Fibroblast of lung (primary cell): ENCODE measurements at places on chromosomes 13 and 19.

GRCh38 chr13:29709407-29710069, 114.0 kb upstream of the SLC7A1 start:
- no peak for DNase-seq

GRCh38 chr13:42056583-42056982, 8.1 kb downstream of the DGKH start:
- no peak for DNase-seq

DNA sequence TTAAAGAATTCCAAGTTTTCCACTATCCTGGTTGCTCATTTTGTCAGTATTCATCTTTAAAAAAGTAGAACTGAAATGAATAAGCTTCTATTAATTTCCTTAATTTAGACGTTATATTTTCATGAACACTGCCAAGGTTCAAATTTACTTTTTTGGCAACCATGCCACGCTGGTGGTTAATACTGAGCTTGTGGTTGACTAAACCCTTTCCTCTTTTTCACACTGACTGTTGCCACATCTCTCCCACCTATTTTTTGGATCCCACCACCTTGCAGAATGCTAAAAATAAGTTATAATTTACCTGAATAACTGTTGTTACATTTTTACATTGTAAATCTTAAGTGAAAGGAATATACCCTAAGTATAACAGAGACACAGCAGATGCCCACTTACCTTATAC, 45.0 kb downstream of the FLT3 start:
- DNase-seq, result no peak

DNA sequence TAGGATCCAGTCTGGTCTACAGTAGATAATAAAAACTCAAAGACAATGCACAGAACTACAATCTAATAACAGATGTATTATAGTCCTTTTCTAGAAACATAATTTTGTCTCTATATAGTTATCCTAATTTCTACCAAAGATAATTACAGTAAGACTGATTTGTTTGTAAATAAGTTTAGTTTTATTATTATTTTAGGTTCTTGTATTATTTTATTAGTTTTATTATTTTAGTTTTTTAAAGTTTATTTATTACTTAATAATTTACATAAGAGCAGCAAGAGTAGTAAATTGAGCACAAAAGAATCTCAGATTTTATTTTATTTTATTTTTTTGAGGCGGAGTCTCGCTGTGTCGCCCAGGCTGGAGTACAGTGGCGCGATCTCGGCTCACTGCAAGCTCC, 22.3 kb upstream of the ZNF227 start:
- DNase-seq, result no peak

- DNase-seq, result no peak
Measured at GRCh38 chr13:43676320-43676719, 110.5 kb downstream of the ENOX1 start.

- peak; percentile 70 for DNase-seq
Measured at GRCh38 chr19:5628461-5628860, 5.6 kb downstream of the SAFB start.

DNA sequence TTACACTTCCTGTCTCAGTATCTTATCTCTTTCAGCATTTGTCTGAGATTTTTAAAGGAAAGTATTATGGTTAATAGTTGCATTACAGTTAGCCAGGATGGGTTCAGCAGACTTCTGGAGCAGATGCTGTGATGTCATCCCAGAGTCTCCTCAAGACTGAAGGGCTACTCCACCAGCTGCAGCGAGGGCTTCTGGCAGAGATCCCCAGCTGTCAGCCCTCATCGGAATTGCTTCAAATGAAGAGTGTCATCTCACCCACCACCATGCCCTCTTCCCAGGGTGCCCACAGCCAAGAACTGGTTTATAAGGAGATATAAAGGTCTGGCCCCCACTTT, 84.4 kb downstream of the FAM216B start:
- no peak for DNase-seq

DNA sequence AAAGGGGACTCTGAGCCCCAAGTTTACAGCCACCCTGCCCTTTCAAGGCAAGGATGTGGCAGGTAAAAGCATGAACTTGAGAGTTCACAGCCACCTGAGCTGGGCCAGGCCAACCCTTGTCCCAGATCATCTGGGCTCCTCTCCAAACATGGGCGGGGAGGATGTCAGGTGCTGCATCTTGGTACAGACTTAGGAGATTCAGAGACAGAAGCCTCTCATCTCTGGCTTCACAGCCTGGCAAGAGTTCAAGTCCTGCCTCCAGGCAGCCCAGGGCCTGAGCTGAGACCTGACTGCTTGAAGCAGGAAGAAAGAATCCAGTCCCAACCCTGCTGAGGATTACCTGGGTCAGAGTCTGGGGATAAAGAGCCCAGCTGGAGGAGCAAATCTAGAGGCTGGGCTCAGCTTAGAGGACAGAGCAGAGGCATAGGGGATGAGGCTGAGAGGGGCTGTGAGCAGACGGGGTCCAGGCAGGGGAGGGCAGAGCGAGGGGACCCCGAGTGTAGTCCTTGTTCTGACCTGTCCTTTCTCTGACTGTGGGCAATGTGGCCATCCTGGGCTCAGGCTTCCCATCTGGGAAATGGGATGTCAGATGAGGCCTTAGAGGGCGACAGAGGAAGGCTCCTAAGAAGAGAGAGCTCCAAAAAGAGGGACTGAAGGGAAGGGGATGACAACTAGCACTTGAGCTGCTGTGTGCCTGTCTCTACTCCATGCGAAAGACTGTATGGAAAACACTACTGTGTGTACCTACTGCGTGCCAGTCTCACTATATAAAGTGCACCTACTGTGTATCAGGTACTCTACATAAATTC, 6.6 kb upstream of the OR10H5 start:
- DNase-seq, result no peak

DNA sequence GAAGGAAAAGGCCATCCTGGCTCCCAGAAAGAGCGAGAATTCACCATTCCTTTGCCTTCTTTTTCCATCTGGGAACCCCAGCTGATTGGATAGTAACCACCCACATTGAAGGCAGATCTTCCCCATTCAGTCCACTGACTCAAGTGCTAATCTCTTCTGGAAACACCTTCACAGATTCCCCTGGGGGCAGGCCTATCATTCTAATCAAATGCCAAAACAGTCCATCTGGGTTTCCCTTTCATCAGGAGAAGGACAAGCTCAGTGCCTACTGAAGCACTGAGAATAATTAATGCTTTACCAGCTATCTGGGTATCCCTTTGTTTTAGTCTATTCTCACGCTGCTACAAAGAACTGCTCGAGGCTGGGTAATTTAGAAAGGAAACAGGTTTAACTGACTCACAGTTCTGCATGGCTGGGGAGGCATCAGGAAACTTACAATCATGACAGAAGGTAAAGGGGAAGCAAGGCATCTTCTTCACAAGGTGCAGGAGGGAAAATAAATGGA, 293.2 kb downstream of the ENOX1 start:
- no peak for DNase-seq

DNA sequence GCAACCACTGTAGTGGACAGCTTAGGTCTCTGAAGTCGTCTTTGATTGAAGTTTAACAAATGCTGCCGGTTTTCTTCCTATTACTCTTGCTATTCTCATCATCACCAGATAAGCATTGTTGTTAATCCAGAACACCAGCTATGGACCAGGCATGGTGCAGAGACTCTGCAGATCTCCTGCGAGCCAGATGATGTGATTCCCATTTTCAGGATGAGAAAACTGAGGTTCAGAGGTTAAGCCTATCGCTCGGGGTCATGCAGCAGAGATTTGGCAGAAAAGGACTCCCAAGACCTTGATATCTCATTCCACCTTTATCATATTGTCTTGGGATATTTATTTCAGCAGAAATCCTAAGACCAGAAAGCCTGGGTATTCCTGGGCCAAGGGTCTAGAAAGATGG, 16.5 kb upstream of the CABP5 start:
- no peak for DNase-seq

DNA sequence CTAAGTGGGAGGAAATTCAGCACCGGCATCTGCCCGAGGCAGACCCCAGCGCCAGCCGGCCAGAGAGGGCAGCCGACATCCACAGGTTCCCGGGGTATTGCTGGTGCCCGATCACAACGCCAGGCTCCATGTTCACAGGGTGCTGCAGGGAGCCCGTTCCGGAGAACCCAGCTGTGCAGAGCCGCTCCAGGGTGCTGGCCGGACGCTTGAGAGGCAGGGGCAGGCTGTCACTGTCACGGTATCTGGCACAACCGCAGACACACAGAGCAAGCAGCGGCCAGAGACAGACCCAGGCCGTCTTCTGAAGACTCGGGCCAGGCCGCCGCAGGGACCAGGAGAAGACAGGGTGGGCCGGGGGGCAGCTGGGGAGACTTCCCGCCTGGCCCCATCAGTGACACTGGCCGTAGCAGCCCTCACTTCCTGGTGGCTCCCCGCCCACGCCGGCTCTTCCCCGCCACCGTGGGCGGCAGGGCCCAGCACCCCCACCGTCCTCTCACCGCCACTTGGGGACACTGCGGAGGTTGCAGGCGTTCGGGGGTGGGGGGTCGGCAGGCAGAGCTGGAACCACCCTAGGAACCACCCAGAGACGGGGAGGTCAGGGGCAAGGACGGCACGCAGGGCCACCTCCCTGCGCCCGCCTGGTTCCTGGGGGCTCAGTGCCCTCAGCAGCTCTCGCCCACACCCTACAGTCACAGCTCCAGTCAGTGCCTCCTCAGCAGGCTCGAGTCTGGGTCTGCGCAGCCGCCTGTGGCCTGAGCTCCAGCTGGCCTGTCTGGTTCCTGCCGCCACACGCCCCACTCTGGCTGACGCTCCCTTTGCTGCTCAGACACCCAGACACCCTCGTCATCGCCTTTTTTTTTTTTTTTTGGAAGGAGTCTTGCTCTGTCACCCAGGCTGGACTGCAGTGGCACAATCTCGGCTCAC, 3.8 kb downstream of the RNF126 start:
- peak; percentile 67 for DNase-seq

GRCh38 chr19:48127561-48127960, 16.9 kb upstream of the PLA2G4C start:
- DNase-seq, result no peak

GRCh38 chr13:111006506-111007031, 91.7 kb upstream of the ANKRD10 start:
- peak; percentile 94 for DNase-seq

- DNase-seq, result peak; percentile 76
Measured at GRCh38 chr13:110331362-110331761, 24.3 kb downstream of the COL4A2 start.

GRCh38 chr13:80361298-80361697, 20.4 kb upstream of the SPRY2 start:
- no peak for DNase-seq

DNA sequence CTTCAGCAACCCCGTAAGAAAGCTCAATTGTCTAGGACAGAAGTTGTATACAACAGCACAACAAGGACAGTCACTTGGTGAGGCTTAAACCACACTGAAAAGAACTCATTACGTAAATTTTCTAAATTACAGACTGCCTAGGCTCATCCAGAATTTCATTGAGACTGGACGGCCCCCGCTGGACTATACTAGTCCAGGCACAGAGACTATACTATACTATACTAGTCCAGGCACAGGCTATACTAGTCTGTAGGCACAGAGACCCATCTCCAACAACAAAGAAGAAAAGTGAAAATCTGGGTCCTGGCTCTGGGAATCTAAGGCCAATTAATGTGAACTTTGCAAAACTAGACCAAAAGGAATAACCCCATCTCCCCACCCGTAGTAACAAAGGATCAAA, 700 bp downstream of the ZNF816 start:
- DNase-seq, result no peak

GRCh38 chr19:19447536-19448237, 42.2 kb downstream of the GATAD2A start:
- DNase-seq, result no peak

- no peak for DNase-seq
Measured at GRCh38 chr13:29800687-29801086, 49.7 kb downstream of the UBL3 start.

DNA sequence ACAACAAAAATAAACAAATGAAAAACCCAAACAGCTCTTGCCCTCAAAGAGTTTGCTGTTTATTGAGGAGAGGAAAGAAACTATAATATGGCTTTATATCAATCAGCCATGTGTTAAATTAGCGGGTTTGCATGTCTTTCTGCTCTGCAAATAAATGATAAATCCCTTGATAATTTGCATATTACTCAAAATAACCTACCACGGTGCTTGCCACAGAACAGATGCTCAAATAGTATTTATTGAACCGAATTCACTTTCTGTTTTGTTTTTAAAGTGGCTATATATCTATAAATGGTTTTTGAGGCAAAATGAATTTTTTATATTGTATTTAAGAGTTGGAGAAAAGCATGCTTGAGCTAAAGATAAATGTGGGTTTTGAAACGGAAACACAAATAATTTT, 428.1 kb downstream of the ITGBL1 start:
- DNase-seq, result no peak

DNA sequence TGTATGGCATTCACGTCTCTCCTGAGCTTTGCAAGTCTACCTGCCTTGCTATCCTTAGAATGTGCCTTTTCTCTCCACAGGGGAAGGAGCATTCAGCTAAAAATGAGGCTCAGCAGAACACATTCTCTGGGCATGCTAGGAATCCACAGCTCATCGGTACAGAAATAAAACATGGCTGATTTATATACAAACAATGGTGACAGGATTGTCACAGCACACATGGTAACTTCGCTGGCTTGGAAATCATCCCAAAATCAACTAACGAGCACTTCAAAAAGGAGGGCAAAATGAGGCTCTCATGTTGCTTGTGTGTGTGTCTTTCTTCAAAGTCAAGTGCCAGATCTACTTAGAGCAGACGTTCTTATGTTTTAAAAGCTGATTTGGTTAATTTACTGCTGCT, 373.0 kb downstream of the FGF14 start:
- no peak for DNase-seq

GRCh38 chr13:104288496-104288895, 1222.3 kb upstream of the SLC10A2 start:
- no peak for DNase-seq

GRCh38 chr19:39136225-39136940, 10.8 kb downstream of the PAK4 start:
- DNase-seq, result no peak

- DNase-seq, result peak; percentile 75
Measured at GRCh38 chr13:30819136-30819888, 84.0 kb downstream of the ALOX5AP start.

GRCh38 chr13:60118696-60119400, 44.9 kb downstream of the DIAPH3 start:
- DNase-seq, result no peak

GRCh38 chr19:47027586-47028088, 8.0 kb downstream of the NPAS1 start:
- DNase-seq, result no peak

- DNase-seq, result no peak
Measured at GRCh38 chr19:15128162-15128770, 21.1 kb downstream of the SYDE1 start.

DNA sequence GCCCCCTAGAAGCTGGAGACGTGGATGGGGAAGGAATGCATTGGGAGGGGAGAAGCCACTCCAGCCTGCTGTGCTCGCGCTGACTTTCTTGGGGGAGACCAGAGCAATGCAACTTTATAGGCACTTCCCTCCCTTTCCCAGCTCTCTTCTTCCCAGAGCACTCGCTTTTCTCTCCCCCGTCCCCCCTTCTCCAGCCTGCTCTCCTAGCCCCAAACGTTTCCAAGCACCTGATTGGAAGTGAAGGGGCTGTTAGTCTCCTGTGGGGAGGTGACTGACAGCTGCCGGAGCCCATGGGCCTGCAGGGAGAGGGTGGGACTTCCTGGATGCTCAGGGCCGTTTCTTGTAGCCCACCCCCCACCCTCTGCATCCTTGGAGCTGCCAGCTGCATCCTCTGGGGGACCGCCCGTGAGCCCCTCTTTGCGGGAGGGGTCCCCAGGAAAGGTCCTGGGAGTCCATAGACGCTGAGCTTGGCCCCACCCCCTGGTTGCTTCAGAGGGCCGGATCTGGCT, 2.5 kb downstream of the HDGFL2 start:
- peak; percentile 64 for DNase-seq

GRCh38 chr13:40626977-40627376, 39.5 kb downstream of the FOXO1 start:
- DNase-seq, result no peak

GRCh38 chr19:17001603-17002183, 24.9 kb downstream of the CPAMD8 start:
- no peak for DNase-seq
